Activated CD4-positive, alpha-beta T cell treated with anti-CD3 and anti-CD28 coated beads, Interleukin-2, amount 50 U/mL, for 48 hours (primary cell): ENCODE measurements at places on chromosomes 1 and 21.

- DNase-seq, result no peak
These were observed 732 bp downstream of the SFN start for GRCh38 chr1:26863685-26864077.

- no peak for DNase-seq
These were observed 1.1 kb downstream of the S100A11 start for GRCh38 chr1:152035539-152036266.

DNA sequence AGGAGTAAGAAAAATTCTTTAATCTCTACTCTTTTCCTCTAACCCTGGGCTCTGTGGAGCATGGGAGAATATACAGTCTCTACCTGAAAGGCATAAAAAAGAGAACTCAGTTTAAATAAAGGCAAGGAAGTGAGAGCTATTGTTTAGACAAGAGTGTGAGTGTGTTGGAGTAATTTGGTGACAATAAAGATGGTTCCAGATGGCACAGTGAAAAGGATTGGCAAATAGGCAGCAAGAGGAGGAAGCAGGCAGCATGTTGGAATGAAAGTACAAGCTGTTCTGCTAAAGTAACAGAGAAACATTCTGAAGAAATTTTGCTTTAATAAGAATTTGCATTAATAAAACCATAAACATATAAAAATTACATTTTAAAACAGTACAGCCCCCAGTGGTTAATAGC lies 163.4 kb downstream of the DNM3 start:
- no peak for DNase-seq

GRCh38 chr1:208179961-208180409 lies 64.2 kb downstream of the PLXNA2 start:
- DNase-seq, result no peak

DNA sequence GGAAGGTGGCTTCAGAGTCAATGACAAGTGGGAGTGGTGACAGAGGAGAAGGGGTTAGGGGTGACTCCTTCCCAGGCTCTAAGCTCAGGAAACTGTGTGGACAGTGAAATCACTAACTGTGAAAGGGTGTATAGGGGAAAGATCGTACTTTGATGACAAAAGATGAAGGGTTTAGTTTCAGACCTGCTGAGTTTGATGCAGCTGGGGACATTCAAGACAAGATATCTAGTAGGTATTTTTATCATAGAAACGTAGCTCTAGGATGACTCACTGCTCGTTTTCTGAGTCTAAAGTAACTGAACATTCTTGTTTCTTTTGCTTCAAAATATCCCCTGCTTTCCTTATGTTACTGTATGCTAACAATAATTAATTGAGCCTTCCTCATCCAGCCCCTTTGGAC lies 149.0 kb downstream of the PCP4 start:
- DNase-seq, result no peak

DNA sequence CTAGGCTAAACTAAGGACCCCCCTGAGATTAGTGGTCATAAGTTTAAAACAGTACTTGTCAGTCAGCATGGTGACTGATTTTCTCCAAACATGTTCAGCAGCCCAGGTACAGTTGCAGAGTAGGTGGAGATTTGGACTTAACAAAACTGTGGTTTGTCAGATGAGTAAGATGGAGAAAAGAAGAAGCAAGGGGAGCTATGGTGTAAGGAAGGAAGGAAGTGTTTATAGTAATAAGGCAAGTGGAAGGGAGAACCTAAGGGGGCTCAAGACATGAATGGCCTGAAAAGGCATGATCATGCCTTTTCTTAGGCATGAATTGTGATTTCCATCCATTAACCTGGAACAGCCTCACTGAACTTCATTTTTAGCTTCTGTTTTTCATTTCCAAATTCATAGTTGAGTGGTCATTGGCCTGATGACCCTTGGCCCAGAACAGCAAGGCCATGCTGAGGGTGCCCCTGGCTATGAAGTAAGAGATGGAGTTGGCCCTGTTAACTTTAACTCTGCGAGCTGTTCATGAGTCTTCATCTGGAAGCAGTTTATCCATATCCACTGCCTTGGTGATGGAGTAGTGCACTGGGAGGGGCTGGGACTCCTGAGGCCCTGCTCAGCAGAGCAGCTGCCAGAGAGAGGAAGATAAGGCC lies 60.7 kb downstream of the LRRC8D start:
- no peak for DNase-seq

DNA sequence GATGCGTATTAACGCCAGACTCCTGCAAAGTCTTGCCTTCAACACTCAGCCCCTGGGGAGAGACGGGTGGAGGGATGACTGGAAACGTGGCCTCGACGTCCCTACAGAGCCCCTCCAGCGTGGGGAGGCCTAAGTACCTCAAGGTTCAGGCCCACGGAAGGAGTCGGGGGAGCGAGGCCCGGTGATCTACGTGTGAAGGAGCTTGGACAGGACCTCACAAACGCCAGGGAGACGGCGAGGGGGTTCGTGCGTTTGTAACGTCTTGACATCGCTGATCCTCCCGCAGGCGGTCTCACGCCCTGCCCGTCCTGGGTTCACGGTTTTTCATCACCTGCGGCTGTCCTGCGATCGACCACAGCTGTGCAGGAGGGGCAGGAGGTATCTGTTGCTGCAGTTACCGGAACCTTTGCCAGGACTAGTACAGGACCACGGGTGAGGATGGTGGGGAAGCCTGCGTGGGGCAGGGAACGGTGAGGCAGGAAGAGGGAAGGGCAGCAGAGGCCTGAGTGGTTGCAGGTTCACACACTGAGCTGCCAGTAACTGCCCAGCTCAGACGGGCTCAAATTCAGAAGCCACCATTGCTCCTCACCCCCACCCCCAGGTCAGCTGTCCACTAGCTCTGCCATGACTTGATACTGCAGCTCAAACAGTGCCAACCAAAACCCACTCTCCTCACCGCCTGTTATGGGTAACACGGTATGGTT lies 889 bp upstream of the CCNL2 start:
- peak; percentile 37 for DNase-seq

- no peak for DNase-seq
These were observed 1.7 kb upstream of the OPTC start for GRCh38 chr1:203492082-203492747.

- no peak for DNase-seq
These were observed 154.2 kb upstream of the RUNX1 start for GRCh38 chr21:35203093-35203977.

- no peak for DNase-seq
These were observed 278.7 kb downstream of the HHAT start for GRCh38 chr1:210607361-210607760.

GRCh38 chr1:184298440-184299405 lies 88.1 kb upstream of the C1orf21 start:
- no peak for DNase-seq

- DNase-seq, result no peak
These were observed 69.7 kb downstream of the CD46 start for GRCh38 chr1:207821464-207822045.

DNA sequence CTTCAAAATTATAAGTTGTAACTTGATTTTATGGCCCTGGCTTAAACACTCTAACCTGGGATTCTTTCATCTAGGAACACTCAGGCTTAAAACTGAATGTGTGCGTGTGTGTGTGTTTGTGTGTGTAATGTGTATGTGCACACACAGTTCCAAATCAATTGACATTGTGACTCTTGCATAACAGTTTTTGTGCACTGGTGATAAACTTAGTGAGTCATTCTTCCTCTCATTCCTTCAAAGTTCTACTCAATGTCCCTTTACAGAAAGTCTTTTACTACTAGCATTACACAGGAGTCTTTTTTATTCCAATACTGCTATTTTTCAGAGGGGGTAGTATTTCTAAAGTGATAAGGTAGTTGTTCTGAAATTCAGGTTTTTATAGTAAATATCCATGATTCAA lies 943.6 kb downstream of the KCNT2 start:
- no peak for DNase-seq

GRCh38 chr1:96722161-96722922 lies 758 bp downstream of the PTBP2 start:
- peak; percentile 66 for DNase-seq
